ENCODE measurements at places on chromosomes 4 and X.

GRCh38 chrX:136662104-136662503 lies 14.1 kb downstream of the CD40LG start:
- DNase-seq, result no peak

DNA sequence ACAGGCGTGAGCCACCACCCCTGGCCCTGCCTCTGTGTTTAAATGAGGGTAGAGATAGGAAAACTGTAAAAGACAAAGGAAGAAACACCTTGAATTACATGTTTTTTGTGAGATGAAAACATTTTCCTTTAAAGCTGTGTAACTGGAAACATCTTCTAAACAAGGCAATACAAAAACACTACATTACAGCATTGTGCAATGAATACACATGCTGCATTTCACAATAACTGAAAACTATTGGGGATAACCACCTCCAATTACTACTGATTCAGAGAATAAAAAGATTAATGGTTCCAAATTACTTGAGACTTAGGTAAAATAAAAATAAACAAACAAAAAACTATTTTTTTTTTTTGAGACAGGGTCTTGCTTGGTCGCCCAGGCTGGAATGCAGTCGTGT lies 7.6 kb upstream of the OGT start:
- DNase-seq, result no peak

DNA sequence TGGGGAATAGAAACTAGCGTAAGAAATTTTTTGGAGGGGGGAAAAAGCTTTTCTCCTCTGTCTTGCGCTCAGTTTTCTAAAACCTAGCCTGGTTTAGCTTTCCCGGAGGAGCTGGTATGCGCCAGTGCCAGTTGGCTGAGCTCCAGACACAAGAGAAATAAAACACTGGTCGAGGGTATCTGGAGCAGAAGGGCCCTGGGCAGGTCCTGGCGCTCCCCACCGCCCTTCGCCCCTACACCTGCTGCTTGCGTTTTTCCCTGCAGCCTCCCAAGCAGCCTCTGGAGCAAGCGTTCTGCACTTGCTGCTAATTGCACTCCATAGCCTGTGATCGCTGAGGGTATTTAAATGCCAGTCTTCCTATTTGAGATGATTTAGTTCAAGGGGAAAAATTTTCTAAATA lies 816 bp downstream of the EREG start:
- DNase-seq, result peak; percentile 42

- DNase-seq, result no peak
These were observed 3.5 kb upstream of the IQSEC2 start for GRCh38 chrX:53284684-53285447.

GRCh38 chrX:13140007-13140406 lies 95.6 kb upstream of the FAM9C start:
- no peak for DNase-seq

GRCh38 chr4:1547856-1548826 lies 136.0 kb downstream of the FAM53A start:
- DNase-seq, result no peak

DNA sequence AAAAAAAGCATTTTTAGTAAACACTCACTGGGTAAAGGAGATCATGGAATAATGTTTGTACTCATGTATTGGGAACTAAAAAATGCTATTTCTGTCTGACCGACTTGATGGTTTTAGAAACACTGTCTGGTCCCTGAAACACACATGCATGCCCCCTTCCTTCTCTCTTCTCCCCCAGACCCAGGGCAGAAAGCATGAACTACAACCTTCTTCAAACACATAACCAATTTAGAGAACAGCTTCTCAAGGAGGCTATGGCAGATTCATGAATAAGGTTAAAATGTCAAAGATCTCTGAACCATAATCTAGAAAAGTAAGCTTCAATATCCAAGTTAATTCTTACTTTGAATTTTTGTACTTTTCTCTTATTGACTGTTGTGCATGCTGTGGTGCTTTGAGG lies 6.0 kb downstream of the CCNA2 start:
- DNase-seq, result no peak

DNA sequence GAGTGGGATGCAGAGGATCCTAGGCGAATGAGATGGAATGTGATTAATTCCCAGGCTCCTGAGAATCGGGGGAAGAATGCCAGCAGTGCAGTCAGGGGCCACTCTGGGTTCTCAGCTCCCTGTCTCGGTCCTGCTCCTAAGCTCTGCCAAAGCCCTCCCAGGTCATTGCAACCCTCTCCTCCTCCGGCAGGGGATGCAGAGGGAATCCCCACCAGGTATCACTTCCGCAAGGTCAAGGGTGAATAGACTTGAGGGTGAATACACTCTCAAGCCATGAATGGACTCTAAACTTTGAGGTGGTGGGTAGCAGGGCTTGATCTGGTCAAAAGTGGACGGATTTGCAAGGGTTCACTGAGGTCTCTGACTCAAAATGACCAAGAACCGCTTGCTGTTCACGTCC lies 139.3 kb upstream of the MXRA5 start:
- DNase-seq, result no peak

GRCh38 chr4:77028246-77028645 lies 47.5 kb downstream of the CCNI start:
- DNase-seq, result no peak

GRCh38 chr4:185019456-185020292 lies 1.4 kb downstream of the HELT start:
- DNase-seq, result no peak

GRCh38 chrX:132488819-132489577 lies at the start of gene MBNL3:
Gene MBNL3 (minus strand): TSS chrX:132489038. CDS start chrX:132439611, 49,427 bp downstream.
- peak; percentile 8 for DNase-seq

- no peak for DNase-seq
These were observed 58.9 kb downstream of the ARX start for GRCh38 chrX:24956828-24957227.

DNA sequence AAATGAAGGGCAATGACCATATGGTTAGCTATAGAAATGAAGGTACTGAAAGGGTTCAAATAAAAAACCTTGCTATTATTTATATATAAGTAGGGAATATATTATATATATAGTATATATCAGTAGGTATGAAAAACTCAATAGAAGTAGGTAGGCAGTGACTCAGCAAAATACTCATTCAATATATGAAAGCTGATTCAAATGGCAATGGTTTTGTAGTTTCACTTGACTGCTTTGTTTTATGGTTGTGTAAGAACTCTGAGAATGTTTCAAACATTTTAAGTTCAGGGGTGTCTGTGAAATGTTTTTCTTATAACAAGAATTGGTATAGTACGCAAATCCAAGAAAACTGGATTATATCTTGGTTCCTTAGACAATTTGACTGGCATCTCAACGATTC lies 4.1 kb downstream of the ZNF280C start:
- no peak for DNase-seq

- no peak for DNase-seq
These were observed 408 bp downstream of the TMEM33 start for GRCh38 chr4:41935652-41936021.

All from NCI-H1417 treated with DMSO at 0.1 percent for 48 hours (cell line).